ENCODE measurements at places on chromosomes 16 and 17.

DNA sequence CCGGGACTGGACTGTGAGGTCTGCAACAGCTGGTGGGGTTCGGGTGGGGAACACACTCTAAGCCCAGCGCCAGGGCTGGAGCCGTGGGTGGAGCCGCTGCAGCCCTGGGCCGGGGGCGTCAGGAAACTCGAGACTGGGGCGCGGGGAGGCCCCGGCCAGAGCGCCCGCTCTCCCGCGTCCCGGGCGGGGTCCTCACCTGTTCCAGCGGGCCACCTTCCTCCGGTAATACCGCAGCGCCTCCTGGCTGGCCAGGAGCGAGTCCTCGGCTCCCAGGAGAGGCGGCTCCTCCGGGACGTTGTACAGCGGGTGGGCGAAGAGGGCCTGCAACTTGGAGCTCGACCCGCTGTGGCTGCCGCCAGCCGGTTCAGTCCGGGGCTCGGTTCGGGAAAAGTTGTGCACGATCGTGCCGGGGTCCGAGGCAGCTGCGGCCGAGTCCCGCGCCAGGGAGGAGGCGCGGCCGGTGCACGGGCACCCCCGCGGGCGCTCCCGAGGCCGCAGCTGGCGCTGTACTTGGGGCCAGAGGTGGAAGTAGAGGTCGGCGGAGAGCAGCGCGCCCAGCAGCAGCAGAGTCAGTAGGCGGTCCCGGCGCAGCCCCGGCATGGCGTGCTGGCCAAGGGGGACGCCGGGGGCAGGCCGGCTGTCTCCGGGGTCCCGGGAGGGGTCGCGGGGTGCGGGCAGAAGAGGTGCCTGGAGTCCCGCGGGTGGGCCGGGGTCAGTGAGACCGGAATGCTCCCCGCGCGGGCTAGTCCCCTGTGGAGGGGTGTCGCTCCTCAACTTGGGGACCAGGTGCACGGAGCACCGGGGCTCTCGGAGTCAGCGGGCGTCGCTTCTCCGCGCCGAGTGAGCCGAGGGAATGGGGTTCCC lies 868 bp downstream of the FAM20A start:
- peak; percentile 38 for DNase-seq

DNA sequence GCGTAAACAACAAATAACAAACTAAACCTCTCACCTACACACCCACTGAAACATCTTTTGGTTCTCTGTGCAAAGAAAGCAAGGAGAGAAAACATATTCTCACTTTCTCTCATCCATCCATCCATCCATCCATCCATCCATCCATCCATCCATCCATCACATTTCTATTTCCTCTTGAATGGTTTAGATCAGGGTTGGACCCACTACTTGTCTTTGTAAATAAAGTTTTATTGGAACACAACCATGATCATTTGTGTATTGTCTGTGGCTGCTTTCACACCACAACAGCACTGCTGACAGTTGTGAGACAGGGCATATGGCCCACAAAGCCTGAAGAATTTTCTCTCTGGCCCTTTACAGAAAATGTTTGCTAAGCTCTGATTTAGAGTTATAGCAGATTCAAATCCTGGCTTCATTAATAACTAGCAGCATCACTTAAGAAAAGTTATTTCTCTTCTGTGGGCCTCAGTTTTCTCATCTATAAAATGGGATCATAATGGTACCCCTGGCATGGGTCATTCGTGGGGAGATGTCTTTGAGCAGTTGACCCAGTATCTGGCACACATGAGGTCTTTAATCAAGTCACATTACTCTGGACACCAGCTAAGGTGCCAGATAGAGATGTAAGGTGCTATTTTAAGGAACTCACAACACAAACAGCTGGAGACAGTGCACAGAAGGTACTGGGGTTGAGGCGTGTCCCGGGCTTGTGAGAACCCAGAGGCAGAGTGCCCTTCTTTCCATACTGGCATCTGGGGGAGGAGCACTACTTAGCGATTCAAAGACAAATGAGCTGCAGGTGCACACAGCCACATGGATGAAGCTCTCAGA lies 146.3 kb downstream of the CMIP start:
- DNase-seq: no peak

- no peak for DNase-seq
These were observed 11.1 kb downstream of the COG1 start for GRCh38 chr17:73203788-73204479.

- no peak for DNase-seq
These were observed 255.8 kb downstream of the SEC14L1 start for GRCh38 chr17:77396610-77397009.

- no peak for DNase-seq
These were observed 18.3 kb downstream of the POLR3K start for GRCh38 chr16:35011-35677.

DNA sequence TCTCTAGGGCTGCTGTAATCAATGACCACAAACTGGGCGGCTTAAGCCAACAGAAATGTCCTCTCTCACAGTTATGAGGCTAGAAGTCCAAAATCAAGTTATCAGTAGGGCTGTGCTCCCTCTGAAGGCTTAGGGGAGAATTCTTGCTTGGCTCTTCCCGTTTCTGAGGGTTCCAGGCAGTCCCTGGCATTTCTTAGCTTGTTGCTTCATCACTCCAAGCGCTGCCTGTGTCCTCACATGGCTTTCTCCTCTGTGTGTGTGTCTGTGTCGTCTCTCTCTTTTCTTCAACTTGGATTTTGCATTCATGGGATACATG lies 13.7 kb upstream of the CDC42EP4 start:
- no peak for DNase-seq

Data from body of pancreas (tissue), 4 donors.